ENCODE measurements at places on chromosomes 5 and 9.

DNA sequence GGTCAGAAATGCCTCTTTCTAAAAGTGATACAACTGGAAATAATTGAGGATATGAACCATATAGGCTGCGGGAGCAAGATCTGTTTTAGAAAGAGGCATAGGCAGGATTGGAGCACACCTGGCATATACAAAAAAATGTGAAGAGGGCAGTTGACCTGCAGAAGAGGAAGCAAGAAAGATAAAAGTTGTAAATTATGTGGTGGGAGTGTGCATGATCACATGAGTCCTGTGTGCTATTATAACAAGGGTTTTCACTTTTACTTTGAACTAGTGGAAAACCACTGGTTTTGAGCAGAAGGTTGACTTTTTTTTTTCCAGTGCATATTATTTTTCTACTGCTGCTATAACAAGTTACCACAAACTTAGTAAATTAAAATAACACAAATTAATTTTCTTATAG, 489.3 kb downstream of the ANXA1 start:
- no peak for DNase-seq

- no peak for DNase-seq
Measured at GRCh38 chr9:84238652-84239051, 101.9 kb downstream of the SLC28A3 start.

- DNase-seq: no peak
Measured at GRCh38 chr9:132451276-132451675, 41.3 kb downstream of the CFAP77 start.

DNA sequence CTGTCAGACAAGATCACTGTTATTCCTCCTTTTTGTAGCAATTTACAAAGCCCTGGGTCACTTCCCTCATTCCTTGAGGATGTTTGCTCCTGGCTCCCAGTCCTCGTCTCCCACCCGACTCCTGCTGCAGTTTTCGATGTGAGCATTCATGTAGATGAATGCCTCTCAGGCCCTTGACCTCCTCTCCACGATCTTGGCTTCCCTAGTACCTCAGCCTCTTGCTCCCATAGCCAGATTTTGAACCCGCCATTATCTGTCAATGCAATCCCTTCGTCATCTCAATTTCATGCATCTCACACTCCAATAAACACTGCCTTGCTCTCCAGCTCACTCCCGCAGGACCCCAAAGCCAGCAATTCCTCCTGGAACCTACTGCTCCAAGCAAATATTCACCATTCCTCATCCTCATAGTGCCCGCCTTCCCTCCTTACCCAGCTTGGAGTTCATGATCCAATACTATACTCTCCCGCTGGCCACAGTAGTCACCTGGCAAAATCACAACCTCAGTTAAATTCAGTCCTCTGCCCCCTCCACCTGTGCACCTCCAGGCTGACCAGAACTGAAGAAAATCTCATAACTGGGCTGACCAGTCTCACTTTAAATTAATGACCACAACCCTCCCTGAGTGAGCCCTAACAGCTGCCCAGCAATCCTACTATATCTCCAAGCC, 35.1 kb upstream of the JADE2 start:
- no peak for DNase-seq

GRCh38 chr5:174533751-174534241, 190.6 kb upstream of the MSX2 start:
- DNase-seq: peak; percentile 60

GRCh38 chr9:82209797-82210470, 221.4 kb downstream of the SPATA31D1 start:
- DNase-seq: no peak

- no peak for DNase-seq
Measured at GRCh38 chr5:172091956-172092732, 85.7 kb upstream of the FBXW11 start.

- no peak for DNase-seq
Measured at GRCh38 chr5:72000707-72001106, 106.6 kb upstream of the MAP1B start.

DNA sequence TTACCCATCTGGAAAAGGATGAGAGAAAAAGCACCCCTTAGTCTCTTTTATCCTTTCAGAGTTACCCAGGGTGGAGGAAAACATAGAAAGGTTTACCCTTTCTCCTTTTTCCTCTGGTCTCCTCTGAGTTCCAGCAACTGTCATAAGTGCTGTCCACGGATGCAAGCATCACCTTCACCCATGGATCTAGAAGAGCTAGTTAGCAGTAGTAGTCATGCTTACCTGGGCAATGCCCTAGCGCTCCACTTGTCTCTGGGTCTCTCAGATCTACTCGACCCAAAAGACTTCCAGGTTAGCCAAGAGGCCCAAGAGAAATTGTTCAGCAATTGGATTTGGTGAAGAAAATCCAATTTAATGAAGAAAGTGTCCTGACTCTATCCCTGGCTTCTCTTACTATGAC, 656.2 kb upstream of the PTPRD start:
- DNase-seq: no peak

DNA sequence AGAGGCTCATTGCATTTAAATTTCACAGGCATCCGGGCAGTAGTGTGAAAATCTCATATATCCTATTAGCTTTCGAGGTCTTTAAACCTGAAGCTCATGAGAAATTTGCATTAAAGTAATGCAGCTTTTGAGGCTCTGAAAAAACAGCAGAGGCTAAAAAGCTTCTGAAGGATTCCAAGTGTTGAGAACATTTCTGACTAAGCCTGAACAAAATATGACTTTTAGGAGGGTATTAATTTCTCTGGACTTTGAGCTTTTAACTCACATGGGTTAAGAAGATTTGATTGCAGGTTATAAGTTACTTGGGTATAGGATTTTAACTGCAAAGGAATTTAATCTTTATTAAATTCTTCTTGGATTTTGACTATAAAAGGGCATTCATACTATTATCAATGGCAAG, 743.9 kb downstream of the TLE1 start:
- DNase-seq: no peak

DNA sequence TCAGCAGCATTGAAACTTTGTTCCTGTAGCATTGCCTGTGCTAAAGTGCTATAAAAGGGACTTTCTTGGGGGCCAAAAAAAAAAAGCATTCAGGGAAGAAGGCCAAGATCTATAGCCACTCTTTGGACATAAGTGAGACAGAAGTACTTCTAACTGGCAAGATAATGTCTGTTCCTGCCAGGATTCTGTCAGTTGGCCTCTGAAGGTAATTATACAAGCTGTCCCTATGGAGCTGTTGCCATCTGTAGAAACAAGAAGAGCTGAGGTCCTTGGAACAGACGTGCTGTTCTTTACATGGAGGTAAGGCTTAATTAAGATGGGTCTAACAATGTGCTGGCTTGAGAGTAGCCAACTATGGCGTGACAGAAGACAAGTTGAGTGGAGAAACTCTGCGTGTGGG, 9.7 kb downstream of the KIF20A start:
- DNase-seq: no peak

DNA sequence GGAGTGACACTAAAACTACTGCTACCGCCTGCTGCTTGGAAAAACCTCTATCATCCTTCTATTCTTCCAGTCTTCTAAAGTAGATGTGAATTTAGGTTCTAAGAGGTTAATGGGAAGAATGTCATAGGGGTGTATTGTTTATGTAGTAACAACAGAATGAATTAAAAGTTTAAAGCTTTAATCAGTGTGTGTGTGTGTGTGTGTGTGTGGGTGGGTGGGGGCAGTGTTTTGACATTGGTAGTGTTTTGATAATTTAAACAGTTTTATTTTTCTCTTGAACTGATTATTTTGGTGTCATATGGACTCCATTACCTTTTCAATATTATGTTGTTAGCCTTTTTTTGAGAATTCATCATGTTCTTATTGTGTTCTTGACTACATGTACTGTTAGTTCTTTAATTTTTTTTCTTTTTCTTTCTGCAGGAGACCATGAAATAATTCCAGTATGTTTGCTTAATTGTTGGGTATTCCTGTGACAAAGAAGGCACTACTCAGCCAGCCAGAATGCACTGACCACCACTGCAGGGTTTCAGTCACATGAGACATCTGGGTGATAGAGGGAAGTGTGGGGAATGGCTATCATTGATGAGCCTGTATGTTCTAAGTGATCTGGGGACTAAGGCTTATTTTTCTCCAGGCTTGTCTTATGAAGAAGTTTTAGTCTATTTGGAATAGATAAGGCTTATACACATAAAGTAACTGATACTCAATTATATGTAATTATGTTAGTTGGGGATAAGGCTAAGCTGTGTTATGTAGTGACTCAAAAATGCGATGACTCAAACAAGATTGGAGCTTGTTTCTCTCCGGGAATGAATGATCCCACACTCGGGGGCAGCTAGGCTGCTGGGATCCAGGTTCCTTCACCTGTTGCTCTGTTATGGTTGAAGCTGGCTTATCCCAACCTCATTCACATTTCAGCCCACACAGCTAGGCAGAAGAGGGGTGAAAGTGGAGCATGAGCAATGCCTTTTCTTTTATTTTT, 50.2 kb upstream of the ACTBL2 start:
- no peak for DNase-seq

DNA sequence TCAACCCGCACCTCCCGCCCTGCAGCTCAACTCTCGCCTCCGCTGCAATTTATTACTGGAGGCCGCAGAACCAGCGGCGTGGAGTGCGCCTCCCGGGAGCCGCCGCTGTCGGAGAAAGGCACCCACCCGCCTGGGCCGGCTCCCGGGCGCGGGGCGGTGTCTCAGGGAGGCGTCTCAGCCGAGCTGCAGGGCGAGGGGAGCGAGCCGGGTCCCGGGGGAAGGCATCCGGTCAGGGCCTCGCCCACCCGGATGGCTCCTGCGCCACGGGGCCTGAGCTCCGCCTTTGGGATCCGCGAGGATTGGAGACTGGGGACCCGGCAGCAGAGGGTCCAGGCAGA, 32.9 kb downstream of the TSPAN17 start:
- DNase-seq: no peak

DNA sequence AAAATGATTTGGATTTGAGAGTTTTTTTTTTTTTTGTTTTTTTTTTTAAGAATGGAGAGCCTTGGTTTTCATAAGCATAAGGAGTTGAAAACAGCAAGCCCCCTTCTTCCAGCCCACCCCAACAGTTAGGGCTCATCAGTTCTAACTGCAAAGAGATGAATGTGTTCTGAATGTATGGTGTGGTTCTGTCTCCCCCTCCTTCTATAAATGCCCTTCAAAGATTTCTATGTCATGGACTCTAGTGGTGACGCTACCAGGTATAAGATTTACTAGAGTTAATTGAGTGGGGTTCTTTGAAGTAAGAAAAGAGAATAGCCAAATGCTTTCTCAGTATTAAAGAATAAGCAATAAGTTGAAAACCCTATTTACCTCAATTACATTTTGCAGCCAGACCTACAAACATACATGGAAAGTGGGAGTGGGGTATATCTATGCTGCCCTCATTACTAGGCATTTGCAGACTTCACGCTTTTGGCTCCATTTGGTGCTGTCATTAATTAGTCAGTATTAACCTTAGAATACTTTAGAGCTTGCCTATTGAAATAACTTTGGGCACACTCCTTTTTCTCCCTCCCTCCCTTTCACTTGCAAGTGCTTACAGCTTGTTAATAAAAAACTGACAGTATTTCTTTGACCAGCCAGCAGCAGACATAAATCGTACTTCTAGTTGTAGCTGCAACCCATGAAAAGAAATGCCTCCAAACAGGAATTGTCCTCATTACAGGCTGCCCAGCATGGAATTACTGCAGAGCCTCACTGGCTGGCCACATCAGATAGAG, 667.2 kb upstream of the ZNF608 start:
- no peak for DNase-seq

- DNase-seq: peak; percentile 45
Measured at GRCh38 chr9:101235105-101235866, 149.5 kb downstream of the BAAT start.

GRCh38 chr9:137683262-137683864, 64.6 kb downstream of the EHMT1 start:
- no peak for DNase-seq

DNA sequence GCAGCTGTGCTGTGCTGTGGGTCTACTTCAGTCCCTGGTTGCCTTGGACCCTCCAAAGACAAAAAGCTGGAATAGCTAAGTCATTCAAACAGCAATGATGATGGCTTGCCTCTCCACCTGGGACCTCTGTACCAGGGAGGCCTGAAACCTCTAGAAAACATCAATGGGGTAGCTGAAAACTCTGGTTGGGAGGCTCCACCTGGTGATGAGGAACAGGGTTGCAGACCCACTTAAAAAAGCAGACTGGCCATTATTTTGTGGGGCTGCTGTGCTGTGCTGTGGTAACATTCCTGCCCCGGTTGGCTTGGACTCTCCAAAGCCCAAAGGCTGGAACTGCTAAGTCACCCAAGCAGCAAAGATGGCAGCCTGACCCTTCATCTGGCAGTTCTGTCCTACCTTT, 839.3 kb upstream of the ARRDC3 start:
- no peak for DNase-seq

DNA sequence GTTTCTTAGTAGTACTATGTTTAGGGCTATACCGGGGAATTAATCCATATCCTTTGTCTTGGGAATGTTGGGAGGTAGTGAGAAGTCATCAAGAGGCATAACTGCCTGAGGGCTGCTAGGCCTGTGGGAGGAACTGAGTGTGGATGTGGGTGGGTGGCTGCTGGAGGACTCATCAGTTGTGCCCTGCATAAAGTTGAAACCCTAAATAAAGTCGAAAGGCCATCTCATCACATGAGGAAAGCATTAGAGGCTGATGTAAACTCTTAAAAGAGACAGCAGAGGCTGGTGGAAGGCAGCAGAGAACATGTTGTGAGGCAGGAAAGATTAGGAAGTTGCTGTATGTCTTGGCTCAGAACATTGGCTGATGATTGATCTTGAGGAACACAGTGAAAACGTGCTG, 143.8 kb downstream of the MAST4 start:
- no peak for DNase-seq

DNA sequence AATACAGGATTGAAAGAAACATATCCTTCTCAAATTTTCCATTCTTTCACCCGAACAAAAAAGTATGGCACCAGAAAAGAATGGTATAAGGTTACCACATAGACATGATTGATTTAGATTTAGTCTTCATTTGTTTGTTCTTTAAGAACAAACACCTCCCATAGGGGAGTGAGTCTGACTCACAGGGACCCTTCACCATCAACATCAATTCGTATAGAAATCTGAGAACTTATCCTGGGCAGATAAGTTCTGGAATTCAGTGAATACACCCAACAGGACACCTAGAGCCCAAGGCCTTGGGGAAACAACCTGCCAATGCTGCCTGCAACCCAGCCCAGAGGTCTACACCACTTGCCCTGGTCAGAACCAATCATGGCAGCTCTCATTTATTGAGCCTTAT, 46.2 kb downstream of the LHFPL2 start:
- DNase-seq: no peak

GRCh38 chr5:72619251-72619650, 112.0 kb upstream of the ZNF366 start:
- DNase-seq: no peak

DNA sequence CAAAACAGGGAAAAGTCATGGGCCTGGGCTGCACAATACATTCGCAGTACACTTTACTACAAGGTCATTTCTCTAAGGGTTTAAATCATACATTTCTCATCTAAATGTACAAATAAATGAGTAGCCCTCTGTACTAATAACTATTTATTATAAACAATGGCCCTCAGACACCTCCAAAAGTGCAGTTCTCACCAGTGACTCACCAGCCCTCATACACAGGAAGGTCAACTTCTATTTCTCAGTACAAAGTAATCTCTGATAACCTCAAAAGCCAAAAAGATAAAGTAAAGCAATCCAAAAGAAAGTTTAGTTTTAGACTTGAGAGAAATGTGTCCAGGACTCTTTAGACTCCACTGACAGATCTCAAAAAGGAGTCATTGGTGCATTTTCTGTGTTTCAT, 1258.1 kb upstream of the CDH6 start:
- DNase-seq: no peak
